ENCODE measurements at places on chromosomes 4 and X. TPM values are rescaled to one million over a fixed set of nuclear protein-coding genes. Genes with fewer than 3 reads are reported as not detected.

The ARMCX4 gene
- total RNA-seq, result 0.34 TPM

The MSX1 gene
- 9.4 TPM for total RNA-seq

The TEX13B gene
- not detected for total RNA-seq

The MGARP gene
- total RNA-seq, result 0.58 TPM

The NCAPG gene
- total RNA-seq, result 28.2 TPM

The SPARCL1 gene
- not detected for total RNA-seq

The HSFX3 gene
- total RNA-seq, result not detected

The ZIC3 gene
- not detected for total RNA-seq

The MCUB gene
- total RNA-seq, result 21.8 TPM

The SLC49A3 gene
- total RNA-seq, result not detected

The PCSK1N gene
- total RNA-seq, result 52.0 TPM

The TCP11X2 gene
- not detected for total RNA-seq

The CSAG3 gene
- not detected for total RNA-seq

The PPEF1 gene
- 1.3 TPM for total RNA-seq

The PPP1R2C gene
- not detected for total RNA-seq

The PUDP gene
- 25.3 TPM for total RNA-seq

The HDAC8 gene
- total RNA-seq, result 27.1 TPM

The TMEM154 gene
- total RNA-seq, result 0.06 TPM
